ENCODE measurements at places on chromosomes 5 and 9.
A peak's percentile ranks its signal among the peaks of the same experiment; 100 is the strongest.

DNA sequence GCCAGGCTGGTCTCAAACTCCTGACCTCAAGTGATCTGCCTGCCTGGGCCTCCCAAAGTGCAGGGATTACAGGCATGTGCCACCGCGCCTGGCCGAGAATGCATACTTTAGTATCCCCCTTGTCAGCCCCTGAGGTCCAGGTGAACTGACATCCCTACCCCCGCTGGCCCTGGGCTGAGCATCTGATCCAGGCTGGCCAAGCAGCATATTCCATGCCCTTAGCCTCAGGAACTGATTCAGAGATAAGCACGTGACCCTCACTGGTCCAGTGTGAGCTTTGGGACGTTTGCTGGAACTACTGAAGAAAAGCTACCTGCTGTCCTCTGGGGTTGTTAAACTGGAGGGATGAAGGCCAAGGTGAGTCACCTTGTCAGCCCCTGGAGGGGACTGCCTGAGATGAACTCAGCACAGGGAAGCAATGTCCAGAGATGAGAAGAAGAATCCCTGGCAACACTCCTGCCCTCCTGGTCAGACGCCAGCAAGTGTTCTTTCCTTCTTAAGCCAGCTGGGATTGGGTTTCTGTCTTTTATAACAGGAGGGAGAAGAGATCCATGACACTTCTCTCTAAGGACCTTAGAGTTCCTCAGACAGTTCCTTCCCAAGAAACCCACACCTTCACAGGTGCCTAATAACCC lies 59.1 kb upstream of the FBXW11 start:
- DNase-seq, result no peak

DNA sequence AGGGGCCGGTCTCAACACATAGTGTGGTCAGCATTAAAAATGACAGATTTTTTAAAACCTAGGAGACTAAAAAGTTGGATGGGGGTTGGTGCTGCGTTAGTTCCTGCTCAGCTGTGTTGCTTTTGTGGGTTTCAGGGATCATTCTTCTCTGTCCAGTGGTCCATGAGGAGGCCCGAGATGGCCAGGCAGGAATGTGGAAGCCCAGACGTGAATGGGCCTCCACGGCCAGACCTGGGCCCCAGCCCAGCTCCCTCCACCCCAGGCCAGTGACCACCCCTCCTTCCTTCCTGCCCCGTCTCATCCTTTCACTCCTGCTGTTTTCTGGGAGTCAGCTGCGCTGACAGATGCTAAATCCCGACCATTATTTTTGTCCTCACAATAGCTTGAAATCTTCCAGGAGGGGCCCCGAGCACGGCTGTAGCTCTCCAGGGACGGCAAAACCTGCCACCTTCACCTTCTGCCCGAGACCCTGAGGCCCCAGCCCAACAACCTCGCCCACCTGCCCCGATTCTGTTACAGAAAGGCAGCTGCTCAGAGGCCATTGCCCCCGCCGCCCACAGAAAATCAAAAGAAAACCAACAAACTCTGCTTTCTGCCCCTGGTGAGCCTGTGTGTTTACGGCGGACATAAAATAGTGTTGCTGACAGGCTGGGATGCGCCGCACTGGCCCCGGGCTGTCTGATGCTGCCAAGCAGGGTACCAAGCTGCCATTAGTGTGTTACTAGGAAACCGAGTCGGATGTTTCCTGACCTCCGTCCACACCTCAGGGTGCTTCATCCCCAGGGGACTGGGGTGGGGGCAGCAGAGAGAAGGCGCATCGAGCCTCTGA lies 83.7 kb upstream of the SARDH start:
- no peak for DNase-seq

DNA sequence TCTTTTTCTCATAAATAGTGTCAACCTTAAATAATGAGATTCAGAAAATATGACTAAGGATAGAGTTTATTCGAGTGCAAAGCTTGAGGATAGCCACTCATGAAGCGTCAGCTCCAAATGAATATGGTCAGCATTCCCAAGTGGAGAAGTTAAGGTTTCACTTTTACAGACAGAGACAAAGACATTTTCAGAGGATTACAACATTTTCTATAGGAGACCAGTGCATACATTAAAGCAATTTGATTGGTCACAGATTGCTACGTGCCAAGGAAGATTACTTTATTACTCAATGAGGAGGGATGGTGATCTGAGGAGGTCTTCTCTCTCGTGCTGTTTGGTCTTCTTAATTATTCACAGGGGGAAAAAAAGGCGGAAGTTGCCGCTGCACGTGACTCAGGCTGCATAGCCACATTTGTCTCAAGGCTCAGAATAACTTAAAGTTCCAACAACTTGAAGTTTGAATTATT lies 60.1 kb upstream of the SPATA31C2 start:
- no peak for DNase-seq

- DNase-seq, result no peak
Observed at GRCh38 chr5:90613918-90614504, 55.4 kb downstream of the ADGRV1 start.

DNA sequence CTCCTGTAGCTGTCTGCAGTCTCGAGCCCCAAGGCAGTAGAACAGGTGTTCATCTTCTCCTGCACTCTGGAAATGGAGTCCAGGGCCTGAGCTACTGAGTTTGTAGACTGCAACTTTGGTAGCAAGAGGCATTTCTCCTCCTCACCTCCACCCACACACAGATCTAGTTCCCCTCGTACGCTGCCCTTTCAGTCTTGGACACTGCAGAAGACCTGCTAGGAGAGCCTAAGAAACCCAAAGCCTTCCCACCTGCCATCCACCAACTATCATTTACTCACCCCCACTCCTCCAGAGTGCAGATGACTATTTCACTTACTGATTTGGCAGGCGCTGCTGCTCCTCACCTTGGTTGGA lies 59.0 kb downstream of the KCNIP1 start:
- DNase-seq, result no peak

DNA sequence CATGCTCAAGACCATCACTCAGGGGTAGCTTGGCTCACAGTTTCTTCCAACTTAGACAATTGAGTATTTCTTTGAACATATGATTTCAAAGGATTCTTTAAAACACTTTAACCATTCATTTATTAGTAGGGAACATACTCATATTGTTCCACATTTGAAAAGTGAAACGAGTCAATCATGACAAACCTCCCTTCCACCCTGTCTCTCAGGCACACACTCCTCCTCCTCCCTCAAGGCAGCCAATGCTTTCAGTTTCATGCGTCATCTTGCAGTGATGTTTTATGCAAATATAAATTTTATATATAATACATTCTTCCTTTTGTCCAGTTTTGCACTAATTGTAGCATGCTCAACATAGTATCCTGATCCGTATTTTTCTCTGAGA lies 126.0 kb upstream of the BOD1 start:
- DNase-seq, result no peak

DNA sequence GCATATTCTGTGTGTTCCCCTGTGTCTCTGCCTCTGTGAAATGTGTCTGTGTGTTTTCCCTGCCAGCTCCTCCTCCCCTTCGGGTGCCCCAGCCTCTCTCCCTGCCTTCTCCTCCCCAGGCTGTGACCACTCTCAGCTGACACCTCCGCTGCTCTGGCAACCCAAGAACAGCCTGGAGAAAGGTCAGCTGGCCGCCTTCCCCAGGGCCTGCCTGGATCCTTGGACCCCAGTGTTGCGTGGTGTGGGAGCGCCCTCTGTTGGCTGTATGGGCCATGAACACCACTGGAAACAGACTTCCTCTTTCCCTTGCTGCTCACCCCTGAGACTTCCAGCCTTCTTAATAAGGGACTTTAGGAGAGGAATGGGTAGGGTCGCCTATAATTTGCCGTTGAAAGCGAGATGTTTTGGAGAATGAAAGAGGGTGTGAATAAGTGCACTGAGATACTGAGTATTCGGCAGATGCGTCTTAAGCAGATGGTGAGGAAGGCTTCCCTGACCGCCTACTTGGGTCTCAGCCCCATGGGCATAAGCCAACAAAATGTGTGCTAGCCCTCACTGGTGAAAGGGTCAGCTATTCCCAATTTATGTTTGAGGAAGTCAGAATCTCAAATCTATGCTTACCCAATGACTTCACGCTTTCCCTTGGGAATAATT lies 114.9 kb upstream of the TRIM32 start:
- DNase-seq, result peak; percentile 4

DNA sequence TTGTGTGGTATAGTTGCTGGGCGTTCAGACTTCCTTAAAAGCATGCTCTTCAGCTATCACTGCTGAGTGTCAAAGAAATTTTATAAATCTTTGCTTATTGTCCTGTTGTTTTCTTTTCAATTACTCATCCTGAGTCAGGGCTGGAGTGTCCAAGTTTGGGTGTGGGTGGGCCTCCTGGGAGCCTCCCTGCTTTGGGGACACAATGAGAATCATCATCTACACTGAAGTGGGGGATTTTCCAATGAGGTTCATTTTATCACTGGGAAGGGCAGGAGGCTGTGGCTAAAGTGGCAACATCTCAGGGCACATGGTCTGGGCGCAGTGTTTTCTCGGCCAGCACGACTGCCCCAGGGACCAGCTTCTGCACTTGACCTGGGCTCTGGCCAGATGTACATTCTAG lies 19.5 kb downstream of the GFPT2 start:
- DNase-seq, result no peak

All from stimulated activated CD4-positive, alpha-beta T cell treated with anti-CD3 and anti-CD28 coated beads, Interleukin-12 subunit alpha, Interleukin-12 subunit beta, amount 100 ng/mL, for 4 hours (primary cell).